ENCODE measurements at places on chromosomes 6 and 20. TPM values are rescaled to one million over a fixed set of nuclear protein-coding genes. Genes with fewer than 3 reads are reported as not detected.

RAB44 gene
- 0.07 TPM for total RNA-seq

NINL gene
- 3.7 TPM for total RNA-seq

EPB41L2 gene
- 9.7 TPM for total RNA-seq

PXDC1 gene
- total RNA-seq: 21.5 TPM

FOXF2 gene
- total RNA-seq: 0.23 TPM

ENPP1 gene
- 0.42 TPM for total RNA-seq

C6orf163 gene
- total RNA-seq: 1.1 TPM

C20orf96 gene
- total RNA-seq: 1.4 TPM

GTSF1L gene
- not detected for total RNA-seq

B3GALT4 gene
- 8.2 TPM for total RNA-seq

PRKN gene
- 1.3 TPM for total RNA-seq

PCSK2 gene
- total RNA-seq: not detected

PRRT1 gene
- total RNA-seq: not detected

KCNK15 gene
- not detected for total RNA-seq

RNF144B gene
- 38.2 TPM for total RNA-seq

TMEM14B gene
- 69.0 TPM for total RNA-seq

TSBP1 gene
- not detected for total RNA-seq

PREP gene
- total RNA-seq: 30.9 TPM

HELZ2 gene
- 21.7 TPM for total RNA-seq

BCAS4 gene
- 12.8 TPM for total RNA-seq

HINT3 gene
- total RNA-seq: 11.2 TPM

LPA gene
- total RNA-seq: not detected

CDKAL1 gene
- 7.0 TPM for total RNA-seq

DDR1 gene
- 243 TPM for total RNA-seq

WFDC5 gene
- total RNA-seq: 1.2 TPM

SNAP91 gene
- not detected for total RNA-seq

RPL7L1 gene
- 107 TPM for total RNA-seq

TMEM181 gene
- total RNA-seq: 13.4 TPM

SYTL3 gene
- 1.5 TPM for total RNA-seq

Measured in airway epithelial cell (primary cell).